Activated T-helper 1 cell treated with anti-CD3 and anti-CD28 coated beads, Interleukin-12 subunit alpha, Interleukin-12 subunit beta, Interleukin-2, Interleukin-4 antibody, amounts not matched to agents 30 ng/mL and 10 ng/mL and 1 ng/mL, durations not matched to agents 14 hours and 24 hours and 36 hours (primary cell): ENCODE measurements at places on chromosomes 5 and 9.

- no peak for DNase-seq
These were observed 177.0 kb downstream of the CDK5RAP2 start for GRCh38 chr9:120402741-120403542.

DNA sequence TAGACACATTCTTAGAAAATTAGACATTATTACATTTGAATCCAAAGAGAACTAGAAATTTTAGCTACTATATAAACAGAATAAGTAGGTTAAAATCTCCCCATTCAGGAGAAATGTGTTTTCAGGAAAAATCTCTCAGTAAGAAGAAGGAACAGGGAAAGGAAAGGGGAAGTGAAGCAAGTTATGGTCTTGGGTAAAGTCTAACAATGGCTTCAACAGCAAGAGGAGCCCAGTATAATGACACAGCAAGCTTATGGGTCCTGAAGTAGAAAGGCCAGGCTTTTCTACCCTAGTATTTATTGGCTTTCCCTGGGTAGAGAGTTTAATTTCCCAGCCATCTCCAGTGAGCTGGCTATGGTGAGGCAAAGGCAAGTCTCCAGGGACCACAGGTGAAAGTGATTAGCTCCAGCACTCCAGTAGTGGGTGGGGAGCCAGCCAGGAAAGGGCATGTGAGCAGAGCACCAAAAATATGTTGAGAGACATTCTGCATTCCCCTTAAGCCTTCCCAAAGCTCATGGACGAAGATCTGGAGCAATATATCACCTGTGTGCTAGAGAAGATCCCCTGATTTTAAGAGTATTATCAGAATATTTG, 981.7 kb downstream of the NR2F1-AS1 start:
- DNase-seq = no peak

DNA sequence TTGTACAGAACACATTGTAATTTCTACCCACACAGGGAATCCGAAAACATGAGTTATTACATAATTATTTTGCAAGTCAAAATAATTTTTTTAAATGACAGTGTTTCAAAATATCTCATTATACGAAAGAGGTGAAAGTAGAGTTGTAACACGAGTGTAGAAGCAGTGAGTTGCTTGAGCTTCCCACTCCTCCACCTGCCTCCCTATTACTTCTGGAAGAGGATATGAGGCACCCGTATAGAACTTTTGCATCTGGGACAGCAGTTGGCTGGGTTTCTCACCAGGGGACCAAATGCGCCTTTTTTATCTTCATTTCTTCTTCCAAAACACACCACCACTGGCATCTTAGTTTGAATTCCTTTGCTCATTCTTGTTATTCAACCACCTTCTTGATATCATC, 779.0 kb upstream of the COX7C start:
- DNase-seq = no peak

GRCh38 chr9:123997665-123998277, 13.8 kb upstream of the LHX2 start:
- DNase-seq = no peak

DNA sequence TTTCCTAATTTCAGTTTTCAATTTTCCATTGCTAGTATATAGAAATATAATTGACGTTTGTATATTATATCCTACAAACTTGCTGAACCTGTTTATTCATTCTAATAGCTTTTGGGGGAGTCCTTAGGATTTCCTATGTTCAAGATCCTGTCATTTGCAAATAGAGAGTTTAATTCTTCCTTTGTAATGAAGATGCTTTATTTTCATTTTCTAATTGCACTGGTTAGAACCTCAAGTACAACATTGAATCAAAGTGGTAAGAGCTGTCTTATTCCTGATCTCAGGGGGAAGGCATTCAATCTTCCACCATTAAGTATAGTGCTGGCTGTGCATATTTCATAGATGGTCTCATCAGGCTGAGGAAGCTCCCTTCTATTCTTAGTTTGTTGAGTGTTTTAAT, 15.6 kb upstream of the SLC24A2 start:
- no peak for DNase-seq

DNA sequence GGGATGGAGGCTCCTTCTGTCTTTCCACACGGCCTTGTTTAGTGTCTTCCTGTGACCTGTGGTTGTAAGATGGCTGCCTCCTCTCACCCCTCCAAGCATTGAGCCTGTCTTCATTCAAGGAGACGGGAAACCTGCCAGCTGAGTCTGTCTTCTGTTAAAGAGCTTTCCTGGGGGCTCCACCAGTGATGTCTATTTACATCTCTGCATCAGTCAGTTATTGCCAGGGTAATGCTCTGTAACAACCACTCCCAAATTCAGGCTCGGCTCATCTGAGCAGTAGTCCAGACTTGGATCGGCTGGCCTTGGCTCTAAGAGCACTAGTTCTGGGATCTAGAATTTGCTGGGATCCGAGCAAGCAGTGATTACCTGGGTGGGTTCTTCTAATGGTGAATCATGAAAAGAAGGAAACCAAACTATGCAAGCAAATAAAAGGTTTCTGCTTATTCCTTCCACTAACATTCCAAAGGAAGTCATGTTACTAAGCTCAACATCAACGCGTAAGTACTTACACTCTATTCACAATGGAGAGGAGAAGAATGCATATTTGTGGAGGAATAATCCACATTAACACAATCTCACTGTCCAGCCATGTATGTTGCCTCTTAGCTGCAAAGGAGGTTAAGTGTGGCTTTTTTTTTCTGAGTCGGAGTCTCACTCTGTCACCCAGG, 61.7 kb downstream of the GALNT12 start:
- DNase-seq = no peak
